ENCODE measurements at places on chromosomes 2 and 18.

DNA sequence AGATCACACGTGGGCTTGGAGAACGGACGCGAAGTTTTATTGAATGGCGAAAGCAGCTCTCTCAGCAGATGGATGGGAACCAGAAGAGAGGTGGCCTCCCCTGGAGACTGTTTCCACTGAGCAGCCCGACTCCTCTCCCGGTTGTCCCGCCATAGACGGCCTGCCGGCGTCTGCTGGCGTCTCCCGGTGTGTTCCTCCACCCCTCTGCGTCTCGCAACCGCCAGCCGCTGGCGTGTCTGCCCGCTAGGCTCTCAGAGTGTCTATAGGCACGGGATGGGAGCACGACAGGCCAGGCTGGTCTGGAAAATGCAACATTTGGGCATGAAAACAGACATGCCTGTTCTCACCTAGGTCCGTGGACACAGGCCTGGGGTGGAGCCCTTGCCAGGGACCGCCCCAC is 366.7 kb upstream of the SOX11 start:
- no peak for DNase-seq

DNA sequence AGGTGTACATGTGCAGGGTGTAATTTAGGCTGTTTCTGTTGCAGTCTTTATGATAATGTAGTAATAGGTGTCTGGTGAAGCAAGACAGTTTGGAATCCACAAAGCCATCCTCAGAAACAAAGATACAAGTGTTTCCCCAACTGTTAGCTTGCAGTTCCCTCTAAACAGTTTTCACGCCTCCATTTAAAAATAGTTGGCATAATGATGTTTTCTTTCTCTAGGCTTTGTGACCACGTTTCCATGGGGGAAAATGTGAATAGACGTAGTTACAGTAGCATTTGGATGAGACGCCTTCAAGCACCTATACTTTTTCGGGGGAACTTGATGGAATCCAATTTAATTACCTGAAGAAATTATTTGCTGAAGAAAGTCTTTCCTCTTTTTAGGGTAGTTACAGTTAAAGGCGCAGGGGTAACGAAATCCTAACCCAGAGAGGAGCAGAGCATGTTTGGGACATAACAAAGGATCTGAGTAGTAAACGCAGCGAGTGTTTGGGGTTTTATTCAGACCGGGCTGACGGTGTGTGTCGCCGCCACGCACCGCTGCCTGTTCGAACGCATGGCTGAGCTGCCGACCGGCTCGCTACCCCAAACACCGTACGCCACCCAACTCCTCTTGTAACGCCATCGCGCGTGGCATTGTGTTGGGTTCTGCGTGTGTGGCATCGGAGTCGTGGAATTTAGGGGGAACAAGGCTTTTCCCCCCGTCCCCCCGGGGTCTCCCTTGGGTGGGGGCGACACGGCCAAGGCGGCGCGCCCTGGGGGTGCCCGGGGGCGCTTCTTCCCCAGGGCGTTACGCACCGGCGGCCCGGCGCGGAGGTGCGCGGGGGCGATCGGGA is 681 bp upstream of the NRP2 start:
- no peak for DNase-seq

GRCh38 chr2:171102802-171103201 is 57.9 kb downstream of the TLK1 start:
- no peak for DNase-seq

DNA sequence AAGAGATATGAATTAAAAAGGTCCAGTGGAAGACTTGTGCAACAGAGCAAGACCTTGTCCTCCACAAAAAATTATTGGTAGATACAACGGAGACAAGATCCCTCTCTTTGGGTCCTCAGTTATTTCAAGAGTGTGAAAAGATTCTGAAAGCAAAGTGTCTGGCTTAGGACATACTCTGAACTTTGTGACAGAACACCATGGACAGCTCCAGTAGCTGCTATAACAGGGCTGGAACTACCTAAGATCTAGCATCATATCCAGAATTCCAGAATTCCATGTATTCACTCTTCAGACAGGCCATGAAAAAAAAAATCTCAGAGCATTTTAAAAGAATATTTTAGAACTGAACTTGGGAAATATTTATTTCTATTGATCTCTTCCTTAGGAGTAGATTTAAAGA is 74.8 kb upstream of the ZBTB14 start:
- no peak for DNase-seq

GRCh38 chr2:66334237-66335029 is 100.5 kb upstream of the MEIS1 start:
- DNase-seq, result no peak

DNA sequence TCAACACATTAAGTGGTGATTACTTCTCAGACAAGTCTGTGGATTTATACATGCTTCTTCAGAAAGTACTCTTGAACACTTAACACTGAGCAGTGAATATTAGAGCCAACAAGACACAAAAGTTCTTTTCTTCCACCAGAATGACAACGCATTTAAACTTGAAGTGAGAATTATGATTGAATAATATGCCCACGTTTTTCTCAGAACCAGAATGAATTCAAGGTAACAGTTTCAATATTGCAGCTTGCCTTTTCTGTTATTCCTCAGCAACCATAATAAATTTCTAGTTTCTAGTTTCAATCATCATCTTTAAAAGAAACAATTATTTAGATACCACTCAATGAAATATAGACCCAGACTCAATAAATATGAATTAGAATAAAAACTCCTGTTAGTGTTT is 547.0 kb downstream of the NUP35 start:
- DNase-seq, result no peak

DNA sequence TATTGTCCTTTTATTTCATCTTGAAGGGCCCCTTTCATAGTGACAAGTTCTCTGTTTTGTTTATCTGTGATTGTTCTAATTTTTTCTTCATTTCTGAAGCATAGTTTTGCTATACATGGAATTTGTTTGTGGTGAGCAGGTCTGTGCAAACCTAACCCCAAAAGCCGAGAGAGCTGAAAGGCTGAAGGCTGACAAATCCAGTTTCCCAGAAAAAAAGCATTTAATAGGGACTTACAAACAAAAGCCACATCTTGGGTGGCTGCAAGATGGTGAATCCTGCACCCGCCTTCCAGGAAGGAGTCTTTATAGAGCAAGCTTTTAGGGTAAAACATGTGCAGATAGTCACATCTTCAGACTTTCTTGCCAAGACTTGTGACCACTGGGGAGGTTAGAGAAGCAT is 473.4 kb upstream of the TRIB2 start:
- no peak for DNase-seq

DNA sequence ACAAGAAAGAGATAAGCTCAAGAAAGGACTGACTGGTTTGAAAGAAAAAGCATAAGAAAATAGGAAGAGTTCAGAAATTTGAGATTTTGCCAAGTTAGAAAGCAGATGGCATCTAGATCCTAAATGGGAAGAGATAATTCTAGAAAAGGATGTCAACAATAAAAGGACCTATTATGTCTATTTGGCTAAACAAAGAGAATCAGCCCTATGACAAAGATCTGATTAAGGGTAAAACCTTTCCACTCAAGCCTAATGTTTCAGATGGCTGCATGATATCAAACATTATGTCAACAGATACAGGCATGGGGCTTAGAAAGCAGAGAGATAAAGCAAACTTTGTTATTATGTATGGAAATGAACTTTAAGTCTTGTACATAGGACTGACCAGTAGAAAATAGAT is 465.0 kb upstream of the TRIB2 start:
- no peak for DNase-seq

GRCh38 chr2:211354481-211354880 is 798.1 kb downstream of the CPS1 start:
- DNase-seq, result no peak

GRCh38 chr2:235946590-235946989 is 221.6 kb downstream of the GBX2 start:
- no peak for DNase-seq

GRCh38 chr18:9740071-9740470 is 32.0 kb downstream of the RAB31 start:
- DNase-seq, result no peak

- peak; percentile 41 for DNase-seq
Measured at GRCh38 chr2:105329561-105330495, at the start of gene TGFBRAP1. Gene TGFBRAP1, minus strand, starts transcription at chr2:105329735. Its CDS starts 21,434 bp downstream, at chr2:105308301.

DNA sequence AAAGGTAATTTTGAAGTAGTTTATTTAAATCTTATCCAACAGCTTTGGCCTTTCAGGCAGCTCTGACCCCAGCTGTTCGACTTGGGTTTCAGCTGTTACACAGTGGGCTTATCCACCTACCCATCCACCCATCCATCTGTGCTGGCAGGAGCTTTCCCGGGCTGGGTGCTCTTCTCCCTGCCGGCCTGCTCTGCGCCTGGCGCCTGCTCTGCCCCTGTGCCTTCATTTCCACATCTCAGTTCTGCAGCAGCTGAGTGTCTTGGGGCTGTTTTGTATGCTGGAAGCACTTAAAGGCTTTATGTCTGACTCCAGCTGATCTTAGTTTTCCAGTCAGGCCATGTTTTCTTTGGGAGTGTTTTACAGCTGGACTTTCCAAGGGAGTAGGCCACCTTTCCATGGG is 24.2 kb downstream of the LDLRAD4 start:
- no peak for DNase-seq

- no peak for DNase-seq
Measured at GRCh38 chr2:151878655-151879563, 50.7 kb upstream of the ARL5A start.

DNA sequence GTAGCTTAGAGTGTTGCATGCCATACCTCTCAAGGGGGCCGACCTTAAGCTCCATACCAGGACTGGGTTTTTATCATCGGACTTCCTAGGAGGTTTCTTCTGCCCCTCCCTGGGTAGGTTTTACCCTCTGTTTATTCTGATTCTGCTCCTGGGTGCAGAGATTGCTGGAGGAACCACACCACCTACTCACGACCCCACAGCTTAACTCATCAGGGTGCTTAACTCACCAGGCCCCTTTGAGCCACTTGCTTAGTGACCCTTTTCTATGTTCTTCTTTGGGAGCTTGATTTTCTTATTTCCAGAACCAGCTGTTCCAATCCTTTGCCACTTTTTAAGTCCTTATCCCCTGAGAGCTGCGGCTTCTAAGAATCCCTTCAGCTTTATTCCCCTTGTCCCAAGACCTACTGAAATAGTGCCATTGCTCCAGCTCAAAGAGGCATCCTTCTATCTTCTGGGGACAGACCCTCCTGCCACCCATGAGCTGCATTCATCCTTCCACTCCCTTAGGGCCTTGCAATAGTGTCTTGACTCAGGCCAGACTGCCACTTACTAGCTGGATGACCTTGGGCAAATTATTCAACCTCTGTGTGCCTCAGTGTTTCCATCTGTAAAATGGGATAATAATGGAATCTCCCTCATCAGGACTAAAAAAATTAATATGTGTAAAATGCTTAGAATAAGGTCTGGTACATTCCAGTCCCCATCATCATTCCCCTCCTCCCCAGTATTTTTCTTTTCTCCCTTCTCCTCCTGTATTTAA is 5.8 kb downstream of the OXER1 start:
- DNase-seq, result no peak

DNA sequence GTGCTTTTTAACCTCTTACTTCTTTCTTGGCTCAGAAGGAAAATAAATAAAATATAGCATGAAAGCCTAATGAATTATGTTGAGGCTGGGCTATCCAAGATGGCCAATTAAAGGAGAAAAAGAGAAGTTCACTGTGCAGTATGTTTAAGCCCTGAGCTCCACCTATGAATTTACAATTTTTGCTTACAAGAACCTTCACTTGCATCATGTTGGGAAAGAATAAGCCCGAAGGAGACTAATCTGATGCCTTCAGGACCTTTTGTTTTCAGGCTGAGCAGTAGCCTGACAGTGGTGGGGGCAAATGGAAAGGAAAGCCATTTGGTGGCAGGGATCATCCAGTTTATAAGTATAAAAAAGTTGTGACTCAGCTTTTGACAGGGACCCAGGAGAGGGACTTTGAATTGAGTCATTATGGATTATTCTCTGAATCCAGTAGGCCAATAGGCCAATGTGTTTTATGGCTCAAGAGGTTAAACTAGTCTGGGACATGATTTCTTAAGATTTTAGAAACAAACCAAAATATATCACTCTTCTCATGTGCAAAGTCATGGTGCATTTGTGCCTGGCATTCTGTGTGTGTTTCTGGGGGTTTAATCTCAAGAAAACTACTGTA is 56.9 kb downstream of the E2F6 start:
- no peak for DNase-seq

DNA sequence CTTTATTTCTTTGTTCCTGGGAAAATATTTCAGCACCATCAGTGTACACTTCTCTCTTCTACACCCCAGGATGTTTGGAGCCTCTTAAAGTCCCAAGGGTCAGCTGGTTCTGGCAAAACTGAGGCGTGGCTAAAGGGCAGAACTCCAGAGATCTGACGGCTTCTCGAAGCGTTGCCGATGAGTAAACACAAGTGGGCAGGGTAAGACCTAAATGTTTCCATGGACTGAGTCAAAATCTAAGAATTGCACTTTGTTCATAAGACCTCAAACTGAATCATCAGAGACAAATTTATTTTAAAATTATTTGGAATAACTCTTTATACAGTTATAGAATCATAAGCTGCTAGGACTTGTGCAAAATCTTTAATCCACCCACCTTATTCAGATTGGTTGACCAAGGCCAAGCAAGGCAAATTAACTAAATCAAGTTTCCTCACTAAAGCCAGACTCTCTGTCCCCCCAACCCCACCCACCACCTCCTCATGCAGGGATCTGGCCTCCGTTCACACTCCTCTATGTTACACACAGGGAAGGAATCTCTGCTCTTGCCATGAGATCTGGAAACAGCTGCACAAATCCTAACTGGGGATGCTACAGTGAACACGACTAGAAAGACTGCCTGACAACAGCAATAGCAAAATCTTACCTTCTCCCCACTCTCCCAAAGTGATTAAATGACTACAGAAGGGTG is 342.6 kb upstream of the KLHL29 start:
- DNase-seq, result no peak

GRCh38 chr2:183709829-183710228 is 585.6 kb downstream of the NUP35 start:
- DNase-seq, result no peak

- no peak for DNase-seq
Measured at GRCh38 chr2:150413366-150413765, 74.1 kb downstream of the RND3 start.
